ENCODE measurements at places on chromosomes 16 and 17.

DNA sequence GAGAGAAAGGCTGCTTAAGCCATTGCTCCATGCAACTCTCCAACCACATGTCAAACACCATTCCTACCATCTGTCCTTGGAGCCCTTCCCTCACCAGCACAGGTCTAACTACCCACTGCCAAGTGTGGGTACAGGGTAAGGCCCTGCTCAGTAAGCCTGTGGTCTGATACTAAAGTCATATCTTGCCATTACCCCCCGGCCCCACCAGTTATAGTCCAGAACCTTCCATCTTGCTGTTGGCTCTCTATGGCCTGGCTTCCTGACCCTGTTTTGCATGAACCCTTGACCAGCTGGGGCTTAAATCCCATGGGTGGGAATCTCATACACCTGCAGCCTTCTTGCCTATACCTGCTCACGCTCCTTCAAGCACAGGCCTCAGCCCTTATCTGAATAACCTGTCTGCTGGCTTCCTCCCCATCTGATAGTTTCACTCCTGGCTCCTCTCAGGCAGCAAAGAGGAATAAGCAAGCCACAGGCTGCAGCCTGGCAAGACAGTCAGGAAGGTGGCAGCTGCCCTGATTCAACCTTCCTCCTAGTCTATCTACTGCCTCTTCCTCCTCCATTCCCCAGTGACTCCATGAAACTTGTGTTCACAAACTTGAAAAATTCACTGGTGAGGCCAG lies 64.1 kb downstream of the ZFHX3 start:
- DNase-seq: no peak

- DNase-seq: no peak
Observed at GRCh38 chr16:81863630-81864352, 84.7 kb downstream of the PLCG2 start.

DNA sequence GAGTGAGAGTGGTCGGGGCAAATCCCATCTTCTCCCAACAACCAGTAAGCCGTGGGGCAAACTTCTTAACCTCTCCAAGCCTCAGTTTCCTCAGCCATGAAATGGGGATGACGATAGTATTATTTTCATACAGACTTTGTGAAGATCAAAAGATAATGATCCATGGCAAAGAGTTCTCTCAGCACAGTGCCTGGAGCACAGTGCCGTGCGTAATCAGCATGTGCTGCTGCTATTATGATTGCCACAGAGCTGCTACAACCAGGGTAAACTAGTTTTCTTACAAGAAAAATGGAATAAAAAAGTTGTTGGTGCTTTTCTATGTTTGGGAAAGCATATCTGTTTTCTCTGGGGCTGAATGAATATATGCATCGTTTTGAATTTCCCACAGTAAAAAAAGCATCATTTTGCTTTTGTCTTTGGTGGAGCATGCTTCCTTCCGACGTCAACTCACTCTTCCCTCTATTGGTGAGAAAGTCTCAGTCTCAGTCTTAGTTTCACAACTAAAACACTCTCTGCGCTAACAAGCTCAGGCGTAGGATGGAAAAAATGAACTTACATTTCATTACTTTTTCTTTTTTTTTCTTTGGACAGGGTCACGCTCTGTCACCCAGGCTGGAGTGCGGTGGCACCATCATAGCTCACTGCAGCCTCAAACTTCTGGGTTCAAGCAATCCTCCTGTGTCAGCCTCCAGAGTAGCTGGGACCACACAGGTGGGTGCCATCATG lies 37.2 kb downstream of the CDK5R1 start:
- DNase-seq: no peak

GRCh38 chr16:5065813-5066212 lies at the start of gene C16orf89:
Gene C16orf89 (minus strand): TSS chr16:5065956. CDS start chr16:5065908, 48 bp downstream.
- no peak for DNase-seq

DNA sequence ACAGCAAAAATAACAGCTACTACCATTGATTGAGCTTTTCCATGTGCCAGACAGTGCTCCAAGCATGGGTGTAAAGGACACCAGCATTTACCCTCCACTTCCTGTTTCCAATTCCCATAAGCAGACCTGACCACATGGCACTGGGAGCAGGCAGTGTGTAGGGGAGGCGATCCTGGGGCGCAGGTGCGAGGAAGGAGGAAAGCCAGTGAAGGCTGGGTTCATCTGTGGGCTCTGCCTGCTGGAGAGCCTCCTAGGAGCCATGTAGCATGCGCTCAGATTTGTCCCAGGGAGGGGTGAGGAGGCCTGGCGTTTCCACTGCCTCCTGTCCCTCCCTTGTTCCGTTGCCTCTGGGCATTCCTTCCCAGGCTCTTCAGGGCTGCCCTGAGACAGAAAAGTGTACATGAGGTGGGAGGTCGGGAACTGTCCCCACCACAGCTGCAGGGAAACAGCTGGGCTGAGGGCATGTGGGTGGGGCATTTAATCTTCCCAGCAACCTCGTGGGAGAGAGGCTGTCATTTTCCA lies 56.6 kb downstream of the SNX20 start:
- DNase-seq: no peak

All from activated CD4-positive, alpha-beta T cell treated with anti-CD3 and anti-CD28 coated beads, Interleukin-2, amount 50 U/mL, for 4 hours (primary cell).